ENCODE measurements at places on chromosomes 7 and 10.

- no peak for DNase-seq
These were observed 139.2 kb downstream of the ELMO1 start for GRCh38 chr7:37309493-37309892.

GRCh38 chr7:85095806-85096205, 91.0 kb downstream of the SEMA3D start:
- DNase-seq = no peak

DNA sequence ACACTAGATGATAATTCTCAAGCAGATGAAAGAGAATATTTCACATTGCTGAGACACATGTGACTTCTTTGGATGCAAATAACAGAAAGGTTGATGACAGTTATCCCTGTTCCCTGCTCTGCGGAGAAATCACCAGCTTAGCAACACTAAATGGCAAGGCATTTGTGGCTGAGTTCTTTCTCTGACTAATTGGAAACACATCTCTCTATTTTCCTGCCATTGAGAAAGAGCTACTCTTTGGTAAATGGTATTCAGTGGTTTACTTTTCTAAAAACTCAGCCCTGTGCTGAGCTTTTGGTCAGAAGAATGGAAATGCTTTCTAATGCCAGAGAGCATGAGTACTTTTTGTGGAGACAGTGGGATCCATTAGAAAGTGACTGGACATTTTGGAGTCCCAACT, 771.4 kb downstream of the LRMDA start:
- no peak for DNase-seq

DNA sequence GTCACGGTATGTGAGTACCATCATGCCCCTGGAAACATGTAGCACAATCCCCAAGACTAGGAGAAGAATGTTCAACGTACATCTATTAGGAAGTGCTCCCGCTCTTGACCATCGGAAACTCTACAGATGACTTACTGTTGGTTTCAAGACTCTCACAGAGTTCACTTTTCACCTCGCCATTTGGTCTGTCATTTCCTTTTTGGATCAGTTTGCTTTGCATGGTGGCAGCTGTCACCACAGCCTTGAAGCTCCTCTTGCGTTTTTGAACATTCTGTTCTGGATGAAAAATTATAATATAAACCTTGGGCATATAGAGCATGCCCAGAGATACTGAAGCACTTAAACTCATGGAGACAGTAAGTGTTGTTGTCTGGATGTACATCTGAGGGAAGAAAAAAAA, 806.8 kb downstream of the GRM8 start:
- no peak for DNase-seq

DNA sequence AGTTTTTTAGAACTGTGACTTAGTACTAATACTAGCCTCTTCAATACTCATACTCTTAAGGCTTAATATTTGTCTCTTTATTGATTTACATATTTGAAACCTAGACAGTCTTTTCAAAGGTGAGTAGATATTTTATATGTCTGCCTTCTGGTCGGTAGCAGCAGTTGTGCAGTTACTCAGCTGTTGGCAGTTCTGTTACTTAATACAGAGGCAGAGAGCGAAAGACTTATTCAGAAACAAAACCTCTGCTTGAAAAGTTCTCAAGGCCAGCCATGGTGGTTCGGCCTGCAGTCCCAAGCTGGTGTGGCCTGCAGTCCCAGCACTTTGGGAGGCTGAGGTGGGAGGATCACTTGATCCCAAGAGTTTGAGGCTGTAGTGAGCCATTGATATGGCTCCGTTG, 84.2 kb downstream of the AUTS2 start:
- DNase-seq = no peak

GRCh38 chr10:29841724-29842649, 207.2 kb upstream of the SVIL start:
- DNase-seq = no peak

GRCh38 chr7:7639421-7639820, 1.1 kb upstream of the UMAD1 start:
- DNase-seq = no peak

DNA sequence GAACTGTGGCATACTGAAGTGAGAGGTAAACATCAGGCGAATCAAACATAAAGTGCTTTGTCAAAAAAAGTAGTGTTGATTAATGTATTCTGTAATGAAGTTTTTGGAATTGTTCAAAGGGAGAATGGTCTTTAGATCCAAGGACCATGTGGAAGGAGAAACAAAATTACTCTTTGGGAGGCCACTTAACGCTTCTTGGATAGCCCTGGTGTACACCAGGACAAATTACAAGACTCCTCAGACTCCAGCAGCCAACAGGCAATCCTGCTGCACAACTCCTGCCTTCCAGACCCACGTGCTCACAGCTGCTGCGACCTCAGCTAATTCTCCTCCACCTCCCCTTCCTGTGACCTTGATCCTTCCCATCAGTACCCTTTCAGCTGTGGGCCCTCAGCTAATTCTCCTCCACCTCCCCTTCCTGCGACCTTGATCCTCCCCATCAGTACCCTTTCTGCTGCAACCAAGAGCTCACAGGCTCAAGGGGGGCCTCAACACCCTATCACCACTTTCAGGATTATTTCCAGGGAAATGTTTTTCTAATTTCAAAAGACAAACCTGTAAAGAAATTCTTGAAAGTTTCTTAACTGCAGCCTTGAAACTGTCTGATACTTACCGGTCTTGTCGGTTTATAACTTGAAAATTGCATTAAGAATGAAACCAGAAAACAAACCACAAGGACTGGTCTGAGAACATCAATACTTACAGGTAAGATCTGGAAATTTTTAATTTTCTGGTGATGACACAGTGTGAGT, 29.7 kb upstream of the DDC start:
- DNase-seq = no peak

DNA sequence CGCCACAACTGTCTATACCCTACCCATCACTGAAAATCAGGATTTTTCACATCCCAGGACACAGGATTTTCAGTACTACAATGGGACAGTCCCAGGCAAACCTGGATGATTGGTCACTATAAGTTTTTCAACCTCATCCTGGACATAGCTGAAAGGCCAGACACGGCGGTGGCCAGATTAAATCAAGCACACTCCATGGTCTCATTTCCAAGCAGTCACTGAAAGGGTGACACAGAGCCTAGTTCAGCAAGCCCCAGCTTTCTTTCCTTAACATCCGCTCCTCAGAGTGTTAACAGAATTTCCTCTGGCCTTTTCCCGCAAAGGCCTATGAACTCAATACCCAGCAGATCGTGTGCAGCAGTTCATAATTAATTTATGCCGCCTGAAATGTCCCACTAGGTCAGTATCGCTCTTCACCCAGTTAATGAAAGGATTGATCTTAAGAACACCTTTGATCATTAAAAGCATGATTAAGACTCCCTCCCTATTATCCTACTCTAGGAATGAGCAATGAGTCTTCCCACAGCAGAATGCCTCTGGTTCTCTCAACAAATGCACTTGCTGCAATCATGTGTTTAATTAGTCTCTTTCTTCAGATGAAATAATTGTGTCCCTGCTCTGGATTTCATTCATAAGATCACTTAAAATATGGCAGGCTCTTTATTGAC, 104.0 kb upstream of the NANOS1 start:
- no peak for DNase-seq

- no peak for DNase-seq
These were observed 1.7 kb downstream of the RHOBTB1 start for GRCh38 chr10:60942134-60942787.

GRCh38 chr10:124495162-124495561, 33.5 kb downstream of the LHPP start:
- no peak for DNase-seq

DNA sequence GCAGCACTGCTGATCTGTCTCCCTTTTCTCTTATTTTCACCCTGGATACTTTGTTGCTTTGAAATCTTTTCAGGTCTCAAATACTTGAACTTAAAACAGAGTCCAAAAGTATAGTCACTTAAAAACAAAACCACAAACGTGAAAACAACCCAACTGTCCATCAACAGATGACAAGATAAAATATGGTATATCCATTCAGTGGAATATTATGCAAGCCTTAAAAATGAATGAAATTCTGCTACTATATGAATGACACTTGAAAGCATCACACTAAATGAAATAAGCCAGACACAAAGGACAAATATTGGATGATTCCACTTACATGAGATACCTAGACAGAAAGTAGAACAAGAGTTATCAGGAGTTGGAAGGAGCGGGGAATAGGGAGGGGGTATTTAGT, 44.7 kb upstream of the EFCAB10 start:
- DNase-seq = no peak

DNA sequence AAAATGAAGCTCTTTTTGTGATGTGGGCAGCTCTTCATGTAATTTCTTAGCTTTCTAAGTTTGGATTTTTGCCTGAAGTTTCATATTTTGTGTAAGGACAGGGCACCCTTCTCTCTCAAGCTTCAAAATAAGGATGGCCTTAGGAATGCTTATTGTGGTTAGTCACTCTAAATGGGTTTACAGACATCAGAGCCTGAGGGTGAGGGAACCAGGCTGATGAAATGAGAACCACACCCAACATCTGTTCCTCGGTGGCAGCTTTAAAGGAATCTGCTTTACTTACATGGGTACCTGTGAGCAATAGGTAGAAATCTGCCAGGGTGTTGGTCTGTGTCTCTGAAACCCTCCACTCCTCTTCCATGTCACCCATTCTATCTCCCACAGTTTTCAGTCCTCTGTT, 174.3 kb downstream of the EMX2 start:
- no peak for DNase-seq

All from CD8-positive, alpha-beta memory T cell (primary cell).